ENCODE measurements at places on chromosomes 13 and 19.

DNA sequence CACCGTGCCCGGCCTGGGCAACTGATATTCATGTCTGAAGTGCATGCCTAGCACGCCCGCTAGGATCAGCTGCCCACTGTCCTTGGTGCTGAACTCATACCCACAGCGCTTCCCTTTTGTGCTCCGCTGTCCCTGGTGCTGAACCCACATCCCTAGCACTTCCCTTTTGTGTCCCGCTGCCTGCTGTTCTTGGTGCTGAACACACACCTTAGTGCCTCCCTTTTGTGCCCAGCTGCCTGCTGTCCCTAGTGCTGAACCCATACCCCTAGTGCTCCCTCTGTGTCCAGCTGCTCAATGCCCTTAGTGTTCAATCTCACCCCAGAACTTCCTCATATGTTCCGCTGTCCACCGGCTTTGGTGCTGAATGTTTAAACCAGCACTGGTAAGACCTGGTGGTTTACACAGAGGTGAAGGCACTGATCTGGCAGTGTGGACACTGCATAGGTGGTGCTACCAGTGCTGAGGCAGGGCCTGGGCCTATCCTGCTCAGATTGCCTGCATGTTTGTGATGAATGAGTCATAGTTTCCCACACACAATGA lies 26.3 kb upstream of the SIGLEC11 start:
- no peak overlapping the region for H3K27ac ChIP-seq
- H3K4me3 ChIP-seq, result no peak overlapping the region
- no peaks in the 10 kb centered on the region for H3K4me1 ChIP-seq
- H3K36me3 ChIP-seq, result no peaks in the 10 kb centered on the region
- peak; percentile 98 for DNase-seq

DNA sequence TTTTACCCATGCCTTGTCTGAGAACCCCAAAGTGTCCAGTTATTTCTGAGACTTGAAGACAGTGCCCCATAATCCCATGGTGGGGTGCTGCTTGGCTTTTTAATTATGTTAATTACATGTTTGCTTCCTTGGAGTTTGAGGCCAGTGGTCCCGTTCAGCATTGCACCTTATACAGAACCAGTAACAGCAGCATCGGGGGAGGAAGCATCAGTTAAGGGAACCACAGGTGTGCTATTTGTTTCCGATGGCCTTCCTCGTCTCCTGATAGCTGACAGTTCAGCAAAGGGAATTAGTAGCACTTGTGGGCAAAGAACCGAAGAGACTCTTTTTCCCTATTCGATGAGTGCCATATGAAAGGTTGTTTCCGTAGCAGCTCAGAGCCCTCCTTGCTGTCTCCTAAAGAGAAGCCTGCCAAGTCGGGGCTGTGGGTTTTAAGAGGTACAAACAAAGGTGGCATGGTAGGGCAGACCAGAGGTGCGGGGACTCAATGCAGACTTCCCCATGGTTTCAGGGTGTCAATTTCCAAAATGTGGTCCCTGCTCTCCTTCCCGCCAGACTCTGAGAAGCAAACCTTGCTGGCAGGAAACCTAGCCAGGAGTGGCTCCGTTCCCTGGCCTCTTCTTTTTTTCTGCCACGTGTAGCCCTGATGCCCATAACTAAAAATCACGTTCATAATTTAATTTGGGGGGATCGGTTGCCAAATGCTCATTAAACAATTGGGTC lies 225.2 kb upstream of the TSHZ3 start:
- H3K36me3 ChIP-seq, result no peaks in the 10 kb centered on the region
- no peak overlapping the region for H3K27ac ChIP-seq
- no peak overlapping the region for H3K4me3 ChIP-seq
- no peaks in the 10 kb centered on the region for H3K27me3 ChIP-seq
- DNase-seq, result peak; percentile 9
- H3K4me1 ChIP-seq, result no peaks in the 10 kb centered on the region

GRCh38 chr19:17888260-17888659 lies 16.5 kb downstream of the SLC5A5 start:
- H3K4me1 ChIP-seq, result no peaks in the 10 kb centered on the region
- H3K27ac ChIP-seq, result no peak overlapping the region
- H3K36me3 ChIP-seq, result no peaks in the 10 kb centered on the region
- H3K27me3 ChIP-seq, result no peaks in the 10 kb centered on the region

GRCh38 chr13:26186118-26186870 lies 35.8 kb downstream of the RNF6 start:
- H3K4me3 ChIP-seq, result peak overlapping the region; percentile 54
- no peaks in the 10 kb centered on the region for H3K4me1 ChIP-seq
- H3K27ac ChIP-seq, result no peak overlapping the region
- DNase-seq, result peak; percentile 98

- H3K36me3 ChIP-seq, result peaks cover 2% of the 10 kb centered on the region
- DNase-seq, result no peak
- H3K4me1 ChIP-seq, result no peaks in the 10 kb centered on the region
- H3K27ac ChIP-seq, result no peak overlapping the region
- no peaks in the 10 kb centered on the region for H3K27me3 ChIP-seq
- H3K4me3 ChIP-seq, result no peak overlapping the region
Observed at GRCh38 chr13:33846303-33847062, 28.5 kb downstream of the RFC3 start.

DNA sequence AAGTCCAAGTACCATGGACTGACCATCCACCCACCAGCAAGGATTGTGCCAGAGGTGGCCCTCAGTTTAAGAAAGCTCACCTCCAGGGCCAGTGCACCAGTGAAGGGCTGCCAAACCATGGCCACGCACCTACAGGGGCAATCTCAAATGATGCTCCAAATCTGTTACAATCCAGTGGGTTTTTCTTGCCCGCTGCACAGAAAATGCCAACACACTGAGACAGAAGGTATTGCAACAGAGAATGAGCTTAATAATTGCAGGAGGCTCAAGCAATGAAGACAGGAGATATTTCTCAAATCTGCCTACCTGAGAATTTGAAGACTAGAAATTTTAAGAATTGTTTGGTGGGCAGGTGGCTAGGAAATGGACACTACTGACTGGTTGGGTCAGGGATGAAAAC lies 22.0 kb downstream of the CEACAM7 start:
- no peaks in the 10 kb centered on the region for H3K27me3 ChIP-seq
- no peaks in the 10 kb centered on the region for H3K4me1 ChIP-seq
- no peaks in the 10 kb centered on the region for H3K36me3 ChIP-seq
- no peak overlapping the region for H3K27ac ChIP-seq
- DNase-seq, result no peak
- H3K4me3 ChIP-seq, result no peak overlapping the region

- no peaks in the 10 kb centered on the region for H3K4me1 ChIP-seq
- no peak within 1 kb of the TSS for H3K27ac ChIP-seq
- H3K4me3 ChIP-seq, result no peak within 1 kb of the TSS
Observed at GRCh38 chr19:50649433-50650391, at the start of gene C19orf81. C19orf81 (plus strand) TSS chr19:50649445; CDS start chr19:50649445, 0 bp downstream.

- no peak overlapping the region for H3K27ac ChIP-seq
- no peaks in the 10 kb centered on the region for H3K27me3 ChIP-seq
- no peaks in the 10 kb centered on the region for H3K36me3 ChIP-seq
- H3K4me3 ChIP-seq, result no peak overlapping the region
- no peak for DNase-seq
- H3K4me1 ChIP-seq, result peaks cover 8% of the 10 kb centered on the region
Observed at GRCh38 chr13:62129000-62129551, 713.4 kb upstream of the PCDH20 start.

- no peak overlapping the region for H3K27ac ChIP-seq
- no peaks in the 10 kb centered on the region for H3K4me1 ChIP-seq
- no peaks in the 10 kb centered on the region for H3K27me3 ChIP-seq
- no peak for DNase-seq
Observed at GRCh38 chr19:50750010-50750409, 20.3 kb upstream of the GPR32 start.

GRCh38 chr13:28049880-28050875 lies 50.2 kb downstream of the FLT3 start:
- H3K27ac ChIP-seq, result no peak overlapping the region
- peaks cover 1% of the 10 kb centered on the region for H3K4me1 ChIP-seq
- peak; percentile 32 for DNase-seq
- H3K4me3 ChIP-seq, result no peak overlapping the region
- H3K27me3 ChIP-seq, result no peaks in the 10 kb centered on the region
- no peaks in the 10 kb centered on the region for H3K36me3 ChIP-seq

DNA sequence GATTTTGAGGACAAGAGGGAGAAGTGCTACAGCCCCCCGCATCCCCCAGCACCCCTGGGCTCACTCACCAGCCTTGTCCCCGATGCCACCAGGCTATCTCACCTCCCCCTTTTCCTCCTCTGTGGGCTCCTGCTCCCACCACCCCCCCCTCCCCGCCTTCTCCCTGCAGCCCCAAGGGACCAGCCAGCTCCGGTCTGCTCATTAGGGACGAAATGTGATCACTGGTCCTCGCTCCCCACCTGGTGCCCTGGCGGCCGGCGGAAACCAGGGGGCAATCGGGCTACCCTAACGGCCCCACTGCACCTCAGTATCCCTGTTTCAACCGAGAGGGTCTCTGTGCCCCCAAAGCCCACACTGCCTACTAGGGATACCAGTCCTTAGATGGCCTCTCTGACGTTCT lies 2.7 kb downstream of the GPR4 start:
- peaks cover 39% of the 10 kb centered on the region for H3K27me3 ChIP-seq
- no peak overlapping the region for H3K27ac ChIP-seq
- DNase-seq, result no peak
- no peaks in the 10 kb centered on the region for H3K36me3 ChIP-seq
- peaks cover 8% of the 10 kb centered on the region for H3K4me1 ChIP-seq
- no peak overlapping the region for H3K4me3 ChIP-seq

DNA sequence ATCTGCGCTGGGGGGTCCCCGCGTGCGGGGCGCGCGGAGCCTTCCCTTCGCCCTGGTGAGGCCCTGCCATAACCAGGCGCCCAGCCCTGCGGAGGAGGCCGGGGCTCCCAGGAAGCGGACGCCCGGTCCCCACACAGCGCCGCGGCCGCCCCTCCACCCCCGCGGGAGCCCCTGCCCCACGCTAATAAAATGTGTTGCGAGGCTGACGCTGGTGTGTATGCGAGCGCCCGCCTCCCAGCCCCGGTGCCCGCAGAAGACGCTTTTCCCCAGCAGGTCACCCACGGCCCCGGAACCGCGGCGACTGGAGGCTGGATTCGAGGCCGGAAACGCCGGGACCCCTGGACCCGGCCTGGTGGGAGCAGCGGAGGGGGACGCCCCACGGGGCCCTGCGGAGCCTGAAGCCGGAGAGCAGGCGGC lies 12.1 kb upstream of the CDC34 start:
- no peak for DNase-seq
- peaks cover 3% of the 10 kb centered on the region for H3K4me1 ChIP-seq
- H3K27me3 ChIP-seq, result no peaks in the 10 kb centered on the region
- no peak overlapping the region for H3K27ac ChIP-seq

DNA sequence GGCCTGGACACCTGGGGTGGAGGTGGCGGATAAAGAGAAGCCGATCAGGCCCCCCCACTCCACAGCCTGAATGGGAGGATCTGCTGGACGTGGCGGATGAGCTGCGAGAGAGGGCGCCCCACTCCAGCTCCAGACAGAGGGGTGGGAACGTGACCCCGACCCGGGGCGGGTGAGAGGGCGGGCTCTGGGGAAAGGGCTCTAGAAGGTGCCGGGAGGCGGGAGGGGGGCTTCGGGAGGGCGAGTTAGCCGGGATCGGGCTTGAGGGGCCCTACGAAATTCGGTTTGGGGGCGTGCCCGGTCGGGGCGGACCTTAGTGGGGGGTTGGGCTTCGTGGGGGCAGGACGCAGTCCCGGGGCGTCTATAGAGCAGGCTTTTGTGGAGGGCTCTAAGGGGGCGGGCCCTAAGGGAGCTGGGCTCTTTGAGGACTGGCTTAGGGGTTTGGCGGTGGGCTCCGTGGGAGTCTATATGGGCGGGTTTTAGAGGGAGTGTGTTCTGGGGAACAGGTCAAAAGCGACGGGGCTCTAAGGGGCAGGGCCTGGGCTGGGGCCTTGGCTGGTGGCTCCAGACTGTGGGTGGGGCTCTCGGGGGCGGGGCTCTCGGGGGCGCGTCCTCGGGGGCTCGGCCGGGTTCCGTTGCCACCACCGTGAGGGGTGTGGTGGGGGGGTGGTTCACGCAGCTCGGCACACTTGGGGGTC lies 4.1 kb upstream of the NANOS3 start:
- H3K4me1 ChIP-seq, result peaks cover 2% of the 10 kb centered on the region
- no peaks in the 10 kb centered on the region for H3K36me3 ChIP-seq
- peak overlapping the region; percentile 15 for H3K4me3 ChIP-seq
- no peaks in the 10 kb centered on the region for H3K27me3 ChIP-seq
- H3K27ac ChIP-seq, result no peak overlapping the region
- peak; percentile 89 for DNase-seq

GRCh38 chr13:26899202-26899601 lies 138.6 kb upstream of the GPR12 start:
- H3K4me1 ChIP-seq, result peaks cover 5% of the 10 kb centered on the region
- no peak overlapping the region for H3K4me3 ChIP-seq
- no peaks in the 10 kb centered on the region for H3K36me3 ChIP-seq
- H3K27me3 ChIP-seq, result no peaks in the 10 kb centered on the region
- H3K27ac ChIP-seq, result no peak overlapping the region
- DNase-seq, result no peak

DNA sequence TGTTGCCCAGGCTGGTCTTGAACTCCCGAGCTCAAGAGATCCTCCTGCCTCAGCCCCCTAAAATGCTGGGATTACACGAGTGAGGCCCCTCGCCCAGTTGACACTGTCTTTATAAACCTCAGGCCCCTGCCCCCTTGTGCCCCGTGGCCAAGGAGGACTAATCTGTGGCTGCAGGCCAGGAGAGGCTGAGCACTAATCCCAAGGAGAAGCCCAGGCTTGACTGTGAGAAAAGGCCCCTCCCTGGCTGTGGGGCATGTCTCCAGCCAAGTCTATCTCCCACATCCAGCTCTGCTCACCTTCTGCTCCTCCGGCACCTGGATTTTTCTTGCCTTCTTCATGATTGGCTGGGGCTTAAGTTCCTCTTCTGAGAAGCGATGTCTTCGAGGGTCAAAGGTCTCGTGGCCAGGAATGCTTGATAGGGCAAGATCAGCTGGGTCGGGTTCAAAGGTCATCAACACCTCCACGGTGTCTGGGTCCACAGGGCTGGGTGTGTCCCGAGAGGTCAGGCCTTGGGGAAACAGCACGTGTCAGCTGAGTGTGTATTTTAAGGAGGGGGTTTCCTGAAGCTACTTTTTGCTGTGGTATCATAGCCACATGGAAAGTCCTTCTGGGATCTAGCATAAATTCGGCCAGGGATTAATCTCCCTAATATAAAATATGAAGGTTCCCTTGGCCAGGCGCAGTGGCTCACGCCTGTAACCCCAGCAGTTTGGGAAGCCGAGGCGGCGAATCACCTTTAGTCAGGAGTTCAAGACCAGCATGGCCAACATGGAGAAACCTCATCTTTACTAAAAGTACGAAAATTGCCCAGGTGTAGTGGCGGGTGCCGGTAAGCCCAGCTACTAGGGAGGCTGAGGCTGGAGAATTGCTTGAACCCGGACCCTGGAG lies 3.8 kb downstream of the DBP start:
- H3K36me3 ChIP-seq, result no peaks in the 10 kb centered on the region
- no peak overlapping the region for H3K4me3 ChIP-seq
- peaks cover 10% of the 10 kb centered on the region for H3K4me1 ChIP-seq
- no peak overlapping the region for H3K27ac ChIP-seq

- H3K27me3 ChIP-seq, result no peaks in the 10 kb centered on the region
- DNase-seq, result no peak
- no peaks in the 10 kb centered on the region for H3K36me3 ChIP-seq
- H3K27ac ChIP-seq, result no peak overlapping the region
- H3K4me3 ChIP-seq, result no peak overlapping the region
Observed at GRCh38 chr13:107043021-107043956, 475.4 kb upstream of the ARGLU1 start.

GRCh38 chr13:91017031-91017668 lies 330.3 kb upstream of the MIR17HG start:
- H3K27ac ChIP-seq, result no peak overlapping the region
- H3K36me3 ChIP-seq, result no peaks in the 10 kb centered on the region
- H3K27me3 ChIP-seq, result no peaks in the 10 kb centered on the region
- H3K4me1 ChIP-seq, result no peaks in the 10 kb centered on the region
- DNase-seq, result peak; percentile 73
- no peak overlapping the region for H3K4me3 ChIP-seq

Data from mesendoderm (in vitro differentiated cells).